Activated naive CD8-positive, alpha-beta T cell treated with anti-CD3 and anti-CD28 coated beads, Interleukin-2, amount 50 U/mL, for 16 hours (primary cell): ENCODE measurements at places on chromosomes 3 and 15.

- no peak for DNase-seq
Measured at GRCh38 chr3:135069406-135069805, 274.3 kb downstream of the EPHB1 start.

DNA sequence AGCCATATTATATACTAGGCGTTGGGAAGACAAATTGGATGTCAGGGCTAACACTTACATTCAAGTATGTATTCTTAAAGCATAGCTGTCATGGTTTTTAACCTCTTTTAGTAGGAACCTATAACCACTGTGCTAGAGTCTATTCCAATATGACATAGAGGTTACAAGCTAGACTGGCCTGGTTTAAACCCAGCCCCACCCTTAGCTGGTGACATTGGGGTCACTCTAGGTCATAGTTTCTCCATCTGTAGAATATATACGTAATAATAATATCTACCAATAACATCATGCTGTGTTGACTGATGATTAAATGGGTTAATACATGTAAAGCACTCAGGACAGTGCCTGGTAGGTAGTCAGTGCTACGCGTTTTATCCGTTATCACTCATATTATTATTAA, 16.7 kb downstream of the NRROS start:
- no peak for DNase-seq

GRCh38 chr15:66670762-66671580, 31.1 kb upstream of the SMAD6 start:
- no peak for DNase-seq

- DNase-seq, result no peak
Measured at GRCh38 chr3:136959599-136959998, 1.8 kb downstream of the IL20RB start.

GRCh38 chr3:160860346-160860745, 104.3 kb downstream of the PPM1L start:
- no peak for DNase-seq

DNA sequence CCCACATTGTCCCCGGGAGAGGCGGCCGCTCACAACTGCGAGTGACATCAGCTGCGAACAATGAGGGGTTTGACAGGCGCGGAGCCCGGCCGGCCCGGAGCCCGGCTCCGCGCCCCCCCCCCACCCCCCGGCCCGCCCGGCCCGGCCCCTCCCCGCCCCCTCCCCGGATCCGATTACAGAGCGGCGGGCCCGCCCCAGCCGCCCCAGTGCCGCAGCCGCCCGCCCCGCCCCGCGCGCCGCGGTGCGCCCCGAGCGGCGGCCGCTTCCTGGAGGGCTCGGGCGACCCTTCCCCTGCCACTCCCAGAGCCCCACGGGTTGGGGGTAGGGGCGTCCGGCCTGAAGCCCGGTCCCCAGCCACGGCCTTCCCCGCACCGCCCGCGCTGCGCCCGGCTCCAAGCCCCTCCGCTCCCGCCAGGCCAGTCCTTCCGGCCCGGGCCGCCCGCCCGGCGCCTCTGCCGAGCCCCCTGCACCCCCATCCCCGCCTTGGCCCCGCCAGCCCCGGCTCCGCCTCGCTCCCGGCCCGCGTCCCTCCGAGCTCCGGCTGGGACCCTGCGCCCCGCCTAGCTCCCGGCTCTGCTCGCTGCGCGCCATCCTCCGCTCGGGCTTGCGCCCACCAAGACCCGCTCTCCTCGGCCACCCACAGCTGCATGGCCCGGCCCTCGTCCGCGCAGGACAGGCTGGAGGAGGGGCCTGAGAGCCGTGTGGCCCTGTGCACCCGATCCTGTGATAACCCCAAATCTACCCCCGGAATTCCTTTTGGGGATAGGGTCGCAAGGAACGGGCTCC, at the start of gene PCBP4:
TSS of gene PCBP4 (minus strand) at position 71 of the 786 bp plus-strand sequence. CDS start 6,214 bp downstream, outside the sequence.
- DNase-seq, result no peak

DNA sequence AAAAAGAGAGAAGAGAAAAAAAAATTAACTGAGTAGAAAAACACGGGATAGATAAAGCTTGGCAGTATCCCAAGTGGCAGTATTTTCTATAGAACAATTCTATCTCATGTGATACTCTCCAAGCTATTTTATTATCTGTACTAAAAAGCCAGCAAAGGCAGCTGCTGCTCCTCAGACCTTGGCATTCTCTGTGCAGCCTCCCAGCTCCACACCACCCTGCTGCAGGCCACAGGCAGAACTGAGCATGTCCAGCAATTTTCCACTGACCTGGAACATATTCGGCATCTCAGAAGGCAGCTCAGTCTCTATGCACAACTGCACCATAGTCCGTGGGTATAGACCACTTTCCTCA, 1161.4 kb downstream of the IGSF11 start:
- no peak for DNase-seq

DNA sequence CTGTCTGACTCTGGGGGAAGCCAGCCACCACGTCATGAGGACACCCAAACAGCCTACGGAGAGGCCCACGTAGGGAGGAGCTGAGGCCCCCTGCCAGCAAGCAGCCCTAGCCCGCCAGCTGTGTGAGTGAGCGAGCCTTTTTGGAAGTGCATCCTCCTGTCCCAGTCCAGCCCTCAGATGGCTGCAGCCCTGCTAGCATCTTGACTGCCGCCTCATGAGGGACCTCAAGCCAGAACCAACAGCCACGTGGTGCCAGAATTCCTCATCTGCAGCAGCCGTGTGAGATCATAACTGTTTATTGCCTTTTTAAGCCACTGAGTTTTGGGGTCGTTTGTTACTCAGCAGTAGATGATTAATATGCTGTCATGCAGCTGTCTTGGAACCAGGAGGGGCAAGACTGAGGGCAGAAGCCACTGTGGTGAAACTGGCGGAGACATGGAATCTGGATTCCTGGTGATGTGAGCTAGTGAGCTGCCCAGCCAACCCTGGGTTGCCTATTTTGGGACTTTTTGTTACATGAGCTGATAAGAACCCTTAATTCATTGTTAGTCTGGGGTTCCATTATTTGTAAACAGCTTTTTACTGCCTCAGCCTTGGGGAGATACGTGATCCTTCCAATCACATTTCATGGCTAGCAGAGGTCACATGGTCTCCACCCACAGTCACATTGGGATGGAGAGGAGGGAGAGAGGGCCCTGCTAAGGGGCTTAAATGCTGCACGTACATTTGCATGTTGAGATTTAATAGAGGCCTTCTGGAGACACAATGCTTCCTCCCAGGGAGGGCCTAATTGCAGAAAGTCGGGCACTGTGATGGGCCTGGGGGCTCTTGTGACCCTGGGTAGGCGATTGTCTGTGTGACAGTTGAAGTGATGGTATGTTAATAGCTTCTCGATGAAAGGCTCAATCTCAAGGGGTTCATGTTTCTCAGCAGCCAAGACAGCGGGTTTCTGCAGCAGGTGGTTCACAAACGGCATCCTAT, 73.8 kb downstream of the RPLP1 start:
- DNase-seq, result no peak

- no peak for DNase-seq
Measured at GRCh38 chr3:43017593-43018195, 38.6 kb downstream of the GASK1A start.

GRCh38 chr3:13109516-13109915, 36.3 kb upstream of the IQSEC1 start:
- no peak for DNase-seq

GRCh38 chr3:71499227-71499876, 84.2 kb downstream of the FOXP1 start:
- DNase-seq, result no peak

GRCh38 chr3:138401834-138402233, 32.6 kb upstream of the ESYT3 start:
- no peak for DNase-seq

- no peak for DNase-seq
Measured at GRCh38 chr15:39318231-39318630, 262.6 kb upstream of the THBS1 start.
